ENCODE measurements at places on chromosomes 1 and 21.

- no peak for DNase-seq
Observed at GRCh38 chr1:18191481-18192155, 84.0 kb downstream of the IGSF21 start.

GRCh38 chr1:168437821-168438220, 106.0 kb downstream of the XCL2 start:
- peak; percentile 71 for DNase-seq

DNA sequence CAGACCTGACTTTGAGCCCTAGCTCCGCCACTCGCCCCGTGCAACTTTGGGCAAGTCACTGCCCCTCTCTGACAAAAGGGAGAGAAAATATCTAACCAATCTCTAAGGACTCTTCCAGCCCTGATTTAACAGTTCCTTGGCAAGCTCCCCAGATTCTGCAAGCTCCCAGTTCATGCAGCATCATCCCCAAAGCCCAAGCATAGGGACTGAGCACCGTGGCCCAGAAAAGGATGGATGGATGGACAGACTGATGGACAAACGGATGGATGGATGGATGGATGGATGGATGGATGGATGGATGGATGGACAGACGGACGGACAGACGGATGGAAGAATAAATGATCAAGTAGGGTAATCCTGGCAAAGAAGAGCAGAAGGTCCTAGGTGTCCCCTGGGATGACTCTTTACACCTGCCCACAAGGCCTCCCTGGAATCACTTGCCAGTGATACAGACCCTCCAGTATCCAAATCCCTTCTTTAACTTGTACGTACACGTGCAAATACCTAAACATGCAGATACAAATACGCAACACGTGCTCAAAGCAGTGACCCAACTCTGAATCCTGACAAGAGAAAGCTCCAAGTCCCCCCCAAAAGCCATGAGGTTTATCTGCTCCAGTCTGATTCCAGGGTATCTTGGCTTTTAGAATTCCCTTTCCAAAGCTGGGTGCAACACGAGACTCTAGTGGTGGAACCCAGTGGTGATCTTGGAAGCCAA, 16.0 kb downstream of the IFFO2 start:
- DNase-seq, result no peak

DNA sequence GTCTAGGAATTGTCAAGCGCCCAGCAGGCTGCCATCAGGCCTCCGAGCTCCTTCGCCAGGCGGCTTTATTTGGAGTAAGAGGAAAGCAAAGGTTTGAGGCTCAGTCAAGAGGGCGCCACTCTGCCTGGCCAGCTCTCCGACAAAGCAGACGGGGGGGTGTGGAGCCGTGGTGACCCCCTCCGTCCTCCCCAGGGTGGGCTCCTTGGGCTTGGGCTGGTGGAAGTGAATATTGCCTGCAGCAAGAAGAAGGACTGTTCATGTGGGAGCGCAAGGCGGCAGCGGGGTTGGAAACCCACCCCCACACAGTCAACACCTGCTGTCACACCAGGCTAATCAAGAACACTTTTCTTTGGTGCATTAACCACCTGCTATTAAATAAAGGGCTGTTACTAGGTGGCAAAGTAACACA, 14.6 kb downstream of the EPHX1 start:
- no peak for DNase-seq

DNA sequence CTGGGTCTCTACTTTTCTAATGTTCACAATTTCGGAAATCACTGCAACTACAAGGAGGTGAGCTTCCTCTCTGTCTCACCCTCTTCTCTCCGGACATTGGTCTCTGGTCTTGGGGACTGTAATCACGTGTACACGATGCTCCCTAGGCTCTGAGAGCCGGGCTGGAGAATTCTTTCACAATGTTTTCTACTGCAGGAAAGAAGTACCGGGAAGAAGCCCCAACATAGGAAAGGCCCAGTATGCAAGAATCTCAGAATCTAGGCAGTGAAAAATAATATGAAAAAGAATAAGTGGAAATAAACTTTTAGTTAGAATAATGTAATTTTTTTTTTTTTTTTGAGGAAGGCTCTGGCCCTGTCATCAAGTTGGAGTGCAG, 13.5 kb upstream of the HJV start:
- no peak for DNase-seq

GRCh38 chr1:931380-932172, 7.9 kb downstream of the SAMD11 start:
- DNase-seq, result no peak

DNA sequence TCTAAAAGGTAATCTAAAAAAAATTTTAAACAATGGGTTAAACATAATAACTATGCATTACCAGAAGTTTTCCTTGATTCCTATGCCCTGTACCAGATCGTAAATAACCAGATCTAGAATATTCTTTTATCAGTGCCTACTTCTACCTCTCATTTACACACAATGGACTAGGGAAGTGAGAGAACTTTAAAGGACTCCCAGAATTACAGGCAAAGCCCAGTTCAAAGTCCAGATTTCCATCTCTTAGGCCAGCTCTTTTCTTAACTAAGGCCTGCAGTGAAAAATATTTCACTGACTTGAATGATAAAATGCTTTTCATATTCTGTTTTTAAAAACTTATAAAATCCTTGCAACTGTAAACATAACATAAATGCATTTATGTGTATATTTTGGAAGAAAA, 32.6 kb downstream of the ESRRG start:
- DNase-seq, result no peak

DNA sequence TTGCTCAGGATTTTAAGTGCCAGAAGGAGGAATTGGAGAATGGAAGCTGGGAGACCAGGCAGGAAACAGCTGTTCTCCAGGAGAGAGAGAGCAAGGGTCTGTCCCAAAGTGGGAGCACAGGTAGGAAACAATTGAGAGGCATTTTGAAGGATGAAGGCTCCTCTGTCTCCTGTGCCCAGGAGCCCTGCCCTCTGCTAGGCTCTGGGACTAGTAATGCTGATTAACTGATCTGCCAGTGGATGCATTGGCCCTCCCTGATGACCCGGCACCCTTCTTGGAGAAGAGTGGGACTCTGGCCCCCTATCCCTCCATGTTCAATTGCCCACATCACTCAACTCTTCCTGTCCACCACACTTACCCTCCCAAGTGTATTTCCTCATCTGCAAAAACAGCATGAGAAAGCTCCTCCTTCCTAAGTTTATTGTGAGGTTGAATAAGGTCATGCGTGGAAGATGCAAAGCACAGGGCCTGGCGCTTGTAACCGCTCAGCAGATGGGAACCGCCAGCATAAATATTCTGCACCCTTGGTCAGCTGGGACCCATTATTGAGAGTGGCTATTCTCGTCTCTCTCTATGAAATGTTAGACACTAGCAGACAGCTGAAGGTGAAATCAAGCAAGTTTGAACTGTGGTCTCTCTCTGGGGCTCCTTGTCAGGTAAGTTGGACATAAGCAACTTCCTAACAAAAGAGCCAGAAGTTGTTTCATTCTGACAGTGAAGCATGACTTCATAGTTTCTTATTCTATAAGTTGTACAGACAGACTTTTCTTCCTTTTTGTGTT, 63.0 kb upstream of the ANGPTL1 start:
- DNase-seq, result no peak
